ENCODE measurements at places on chromosomes 16 and 17.

GRCh38 chr17:77476006-77476405 is 335.2 kb downstream of the SEC14L1 start:
- no peak for DNase-seq

DNA sequence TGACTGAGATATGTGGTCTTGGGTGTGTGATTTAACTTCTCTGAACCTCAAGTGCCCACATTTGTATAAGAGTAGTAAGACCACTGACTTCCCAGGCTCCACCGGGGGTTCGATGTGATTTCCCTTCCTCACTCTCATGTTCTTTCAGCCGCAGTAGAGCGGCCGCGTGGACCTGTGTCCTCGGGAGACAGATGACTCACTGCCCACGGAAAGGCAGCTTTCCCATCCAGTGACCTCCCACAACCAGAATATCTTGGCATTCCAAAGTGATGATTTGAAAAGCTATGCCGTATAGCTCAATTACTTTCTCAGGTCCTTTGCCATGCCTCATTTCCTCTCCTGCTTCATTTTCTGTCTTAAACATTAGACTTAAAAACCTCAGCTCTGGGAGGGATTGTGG is 73.6 kb downstream of the IL21R start:
- no peak for DNase-seq

- peak; percentile 31 for DNase-seq
Measured at GRCh38 chr17:66275651-66276050, 26.8 kb upstream of the PRKCA start.

DNA sequence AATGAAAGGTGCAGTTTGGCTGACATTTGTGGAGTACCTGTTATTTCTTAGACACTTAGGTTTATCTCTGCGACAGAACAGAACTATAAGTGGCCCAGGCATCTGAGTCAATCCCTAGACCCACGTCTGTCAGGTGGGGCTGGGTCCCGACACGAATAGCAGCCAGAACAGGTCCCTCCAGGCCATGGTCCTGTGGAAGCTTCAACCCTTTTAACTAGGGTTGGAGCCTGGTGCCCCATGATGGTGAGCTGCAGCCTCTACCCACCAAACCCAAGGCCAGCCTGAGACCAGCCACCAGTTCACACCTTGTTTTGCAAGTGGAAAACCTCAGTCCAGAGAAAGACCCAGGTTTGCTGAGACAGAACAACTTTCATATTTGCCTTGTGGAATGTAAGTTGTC is 74.6 kb upstream of the TMEM97 start:
- DNase-seq = no peak

DNA sequence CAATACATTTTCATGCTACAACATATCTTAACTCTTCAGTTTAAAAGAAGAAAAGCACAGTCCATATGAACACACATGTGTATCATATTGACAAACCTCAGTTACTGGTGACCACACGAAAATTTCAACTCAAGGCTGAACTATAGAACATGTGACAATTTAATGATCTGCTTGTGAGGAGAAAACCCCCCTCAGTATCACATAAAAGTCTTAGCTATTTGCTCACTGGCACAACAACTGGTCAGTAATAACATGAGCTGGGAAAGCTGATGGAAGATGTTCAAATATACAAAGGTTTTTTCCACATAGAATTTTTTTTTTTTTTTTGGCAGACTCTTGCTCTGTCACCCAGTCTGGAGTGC is 19.5 kb downstream of the ZNF652 start:
- no peak for DNase-seq

DNA sequence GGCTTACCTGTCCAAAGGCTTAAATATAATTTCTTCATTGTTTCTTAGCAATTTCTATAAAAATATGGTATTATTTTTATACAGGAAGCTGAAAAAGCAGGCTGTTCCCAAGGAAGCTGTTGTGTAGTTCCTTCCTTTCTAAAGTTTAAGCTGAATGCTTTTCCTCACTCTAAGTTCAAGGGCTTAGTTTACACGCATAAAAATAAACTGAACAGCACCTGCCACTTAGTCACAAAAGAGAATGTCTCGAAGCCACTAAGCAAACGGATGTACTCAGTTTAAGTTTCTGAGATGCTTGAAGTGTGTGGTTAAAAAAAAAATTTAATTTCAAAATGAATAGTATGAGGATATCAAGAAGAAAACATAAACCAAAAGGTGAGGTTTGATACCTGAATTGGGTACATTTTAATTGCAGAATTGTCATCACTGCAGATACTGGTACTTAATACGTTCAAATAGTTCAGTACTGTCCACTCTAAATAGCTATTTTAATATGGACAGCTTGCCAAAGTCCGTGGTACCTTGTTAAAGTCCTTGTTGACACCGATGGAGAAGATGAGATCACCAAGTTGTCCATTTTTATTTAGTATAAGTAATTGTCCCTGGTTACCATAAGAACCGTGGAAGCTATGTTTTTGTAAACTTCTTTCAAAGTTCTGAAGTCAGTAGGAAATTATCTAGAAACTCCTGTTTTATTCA is 38.1 kb downstream of the MRTFB start:
- DNase-seq = no peak

DNA sequence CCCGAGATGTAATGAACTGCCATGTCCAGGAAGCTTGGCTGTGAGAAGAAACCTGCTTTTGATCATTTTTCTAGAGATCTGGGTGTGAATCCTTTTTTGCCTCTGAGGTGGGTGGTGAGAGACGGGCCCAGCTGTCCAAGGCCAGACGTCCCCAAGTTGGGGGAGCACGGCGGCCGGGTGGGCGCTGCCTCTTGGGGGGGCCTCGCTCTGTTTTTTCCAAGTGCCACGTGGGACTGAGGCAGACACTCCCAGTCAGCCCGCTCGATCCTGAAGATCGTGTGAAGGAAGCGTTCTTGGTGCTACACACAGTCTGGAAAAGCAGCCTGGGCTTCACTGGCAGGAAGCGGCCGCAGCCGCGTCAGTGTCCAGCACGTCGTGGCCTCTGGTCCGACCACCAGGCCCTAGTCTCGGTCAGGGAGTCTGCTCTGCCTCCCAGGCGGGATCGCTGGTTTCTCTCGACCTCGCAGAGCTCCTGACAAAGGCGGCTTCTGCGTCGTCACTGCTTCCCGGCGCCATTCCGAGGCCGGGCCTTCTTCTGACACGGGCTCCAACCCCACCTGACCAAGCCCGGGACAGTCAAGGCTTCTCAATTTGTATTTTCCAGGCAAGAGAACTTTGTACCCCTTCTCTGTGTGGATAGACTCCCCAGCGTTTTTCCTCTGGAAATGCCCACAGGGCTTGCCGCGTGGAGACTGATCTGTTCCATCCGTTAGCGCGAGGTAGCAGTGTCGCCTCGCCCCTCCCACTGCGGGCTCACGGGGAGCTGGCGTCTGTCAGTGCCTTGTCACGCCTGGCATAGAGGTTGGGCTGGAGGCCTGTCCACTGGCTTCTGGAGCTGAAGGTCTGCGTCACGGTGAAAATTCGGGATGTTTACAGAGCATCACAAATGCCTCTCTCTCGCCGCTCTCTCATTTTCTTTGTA is 12.4 kb downstream of the PRSS27 start:
- DNase-seq = no peak

- DNase-seq = no peak
Measured at GRCh38 chr17:44672479-44673093, 16.3 kb downstream of the MEIOC start.

DNA sequence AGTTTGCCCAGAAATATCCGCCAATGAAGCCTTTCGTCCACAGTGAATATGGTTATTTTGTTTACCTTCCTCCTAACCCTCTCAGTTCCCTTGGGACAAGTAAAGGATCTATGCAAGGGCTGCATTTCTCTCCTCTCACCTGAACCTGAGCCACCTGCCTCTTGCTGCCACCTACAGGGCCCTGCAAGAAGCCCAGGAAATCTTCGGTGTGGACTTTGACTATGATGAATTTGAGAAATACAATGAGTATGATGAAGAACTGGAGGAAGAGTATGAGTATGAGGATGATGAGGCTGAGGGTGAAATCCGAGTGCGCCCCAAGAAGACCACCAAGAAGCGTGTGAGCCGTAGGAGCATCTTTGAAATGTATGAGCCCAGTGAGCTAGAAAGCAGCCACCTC is 14.0 kb downstream of the SUPT6H start:
- no peak for DNase-seq

DNA sequence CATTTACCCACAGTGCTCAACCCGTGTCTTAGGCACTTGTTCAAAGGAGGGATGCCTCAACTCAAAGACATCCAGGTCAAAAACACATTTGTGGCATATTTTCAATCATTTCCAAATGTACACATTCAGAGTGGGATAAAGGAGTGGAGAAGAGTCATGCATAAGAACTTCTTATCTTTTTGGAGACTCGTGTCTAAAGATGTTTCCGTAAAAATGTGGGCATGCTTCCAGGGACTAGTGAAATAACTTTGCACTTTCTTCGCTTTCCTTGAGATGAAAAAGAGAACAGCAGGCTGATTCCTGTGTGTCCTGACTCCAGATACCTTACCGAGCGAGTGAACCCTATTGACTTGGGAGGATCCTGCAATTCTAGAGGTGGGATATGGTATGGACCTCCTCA is 256.6 kb upstream of the KCNJ16 start:
- no peak for DNase-seq

- no peak for DNase-seq
Measured at GRCh38 chr17:82871056-82871775, 31.4 kb upstream of the ZNF750 start.

- DNase-seq = no peak
Measured at GRCh38 chr17:30950669-30951399, 20.0 kb upstream of the RNF135 start.

DNA sequence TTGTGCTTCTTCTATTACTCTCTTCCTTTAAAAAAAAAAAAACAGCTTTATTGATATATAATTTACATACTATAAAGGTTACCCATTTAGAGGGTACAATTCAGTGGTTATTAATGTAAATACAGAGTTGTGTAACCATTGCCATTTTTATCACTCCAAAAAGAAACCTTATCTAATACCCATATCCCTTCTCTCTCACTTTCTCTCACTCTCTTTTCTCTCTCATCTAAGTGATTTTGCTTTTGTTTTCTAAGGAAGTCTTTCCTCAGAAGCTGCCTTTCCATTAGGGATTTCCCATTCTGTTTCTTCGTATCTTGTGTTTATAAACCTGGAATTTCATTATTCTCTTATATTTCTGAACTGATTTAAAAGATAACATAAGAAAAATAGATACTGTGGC is 55.5 kb downstream of the NFAT5 start:
- no peak for DNase-seq

- no peak for DNase-seq
Measured at GRCh38 chr17:63634163-63634562, 11.9 kb downstream of the MAP3K3 start.

DNA sequence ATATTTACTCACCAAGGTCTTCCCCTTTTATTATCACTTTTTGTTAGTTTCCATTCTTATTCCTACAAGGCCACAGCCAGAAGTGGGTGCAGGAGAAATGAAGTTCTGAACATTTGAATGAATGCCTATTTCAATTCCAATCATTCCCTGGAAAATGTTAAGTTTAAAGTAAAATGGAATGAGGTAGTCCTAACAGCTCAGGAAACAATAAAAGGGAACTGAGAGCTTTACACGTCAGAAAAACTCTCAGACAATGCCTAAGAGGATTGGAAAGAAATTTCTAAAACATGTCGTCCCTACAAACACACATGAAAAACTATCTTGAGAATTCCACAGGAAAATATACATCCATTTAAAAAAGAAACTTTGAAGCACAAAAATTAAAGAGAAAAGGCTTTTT is 238.8 kb downstream of the STX8 start:
- no peak for DNase-seq

DNA sequence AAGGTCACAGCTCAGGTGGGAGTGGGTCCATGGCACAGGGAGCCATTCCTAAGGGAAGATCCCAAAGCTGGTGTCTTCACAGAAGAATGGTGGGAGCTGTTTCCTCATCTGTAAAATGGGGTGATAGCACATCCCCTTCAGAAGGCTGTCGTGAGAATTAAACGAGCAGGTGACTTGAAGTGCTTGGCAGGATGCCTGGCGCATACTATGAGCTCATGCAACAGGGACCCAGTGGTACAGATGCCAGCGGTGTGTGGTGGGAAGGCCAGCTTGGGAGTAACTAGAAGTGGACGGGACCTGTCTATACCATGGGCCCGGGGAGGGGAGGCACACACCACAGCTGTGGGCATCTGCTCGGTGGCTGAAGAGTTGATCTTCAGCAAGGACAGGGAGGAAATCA is 189.3 kb upstream of the TNRC6C start:
- DNase-seq = no peak

DNA sequence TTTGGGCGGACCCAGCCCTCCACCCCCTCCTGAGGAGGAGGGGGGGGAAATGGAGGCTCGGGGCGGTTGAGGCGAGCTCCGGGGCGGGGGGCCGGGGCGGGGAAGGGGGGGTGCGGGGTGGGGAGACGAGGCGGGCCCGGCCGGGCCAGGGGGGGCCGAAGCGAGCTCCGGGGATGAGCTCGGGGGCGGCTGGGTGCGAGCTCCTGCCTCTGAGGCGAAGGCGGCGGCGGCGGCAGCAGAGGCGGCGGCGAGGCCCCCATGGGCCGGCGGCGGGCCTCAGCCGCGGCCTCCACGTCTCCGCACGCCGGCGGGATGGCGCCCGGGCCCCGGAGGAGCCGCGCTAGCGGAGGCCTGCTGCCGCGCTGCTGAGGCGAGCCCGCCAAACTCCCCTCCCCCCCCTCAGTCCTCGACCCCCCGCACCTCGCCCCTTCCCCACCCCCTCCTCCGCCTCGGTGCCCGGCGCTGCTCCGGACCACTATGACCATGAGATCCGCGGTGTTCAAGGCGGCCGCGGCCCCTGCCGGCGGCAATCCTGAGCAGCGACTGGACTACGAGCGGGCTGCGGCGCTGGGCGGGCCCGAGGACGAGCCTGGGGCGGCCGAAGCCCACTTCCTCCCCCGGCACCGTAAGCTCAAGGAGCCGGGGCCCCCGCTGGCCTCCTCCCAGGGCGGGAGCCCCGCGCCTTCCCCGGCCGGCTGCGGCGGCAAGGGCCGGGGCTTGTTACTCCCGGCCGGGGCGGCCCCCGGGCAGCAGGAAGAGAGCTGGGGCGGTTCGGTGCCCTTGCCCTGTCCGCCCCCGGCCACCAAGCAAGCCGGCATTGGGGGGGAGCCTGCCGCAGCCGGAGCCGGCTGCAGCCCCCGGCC is 596 bp downstream of the MSL1 start:
- DNase-seq = no peak

- peak; percentile 50 for DNase-seq
Measured at GRCh38 chr17:43338886-43339516, 59.8 kb upstream of the ARL4D start.

GRCh38 chr17:77215281-77215680 is 74.5 kb downstream of the SEC14L1 start:
- DNase-seq = no peak

DNA sequence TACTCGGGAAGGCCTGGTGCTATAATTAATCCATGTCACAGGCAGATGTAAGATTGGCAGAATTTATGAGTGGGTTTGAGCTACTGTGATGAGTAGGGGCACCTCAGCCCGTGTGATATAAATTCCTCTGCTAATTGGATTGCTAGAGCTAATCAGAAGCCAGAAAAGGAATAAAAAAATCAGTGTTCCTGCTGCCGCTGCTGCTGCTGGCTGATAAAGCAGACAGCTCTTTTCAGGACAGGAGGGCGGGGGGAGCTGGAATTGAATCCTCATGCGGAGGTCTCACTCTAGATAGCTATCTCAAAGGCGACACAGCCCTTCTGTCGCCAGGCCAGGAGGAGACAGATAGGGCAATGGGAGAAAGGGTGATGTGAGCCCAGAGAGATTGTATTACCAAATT is 182.7 kb upstream of the ZFHX3 start:
- no peak for DNase-seq

GRCh38 chr17:73452009-73452408 is 140.2 kb upstream of the CDC42EP4 start:
- DNase-seq = no peak
